Stimulated activated CD4-positive, alpha-beta T cell treated with anti-CD3 and anti-CD28 coated beads, Interleukin-1b, Interleukin-23, amount 100 ng/mL, for 48 hours (primary cell): ENCODE measurements at places on chromosomes 2 and 18.

GRCh38 chr2:131827481-131828163 lies 299.9 kb downstream of the CCDC74A start:
- no peak for DNase-seq

DNA sequence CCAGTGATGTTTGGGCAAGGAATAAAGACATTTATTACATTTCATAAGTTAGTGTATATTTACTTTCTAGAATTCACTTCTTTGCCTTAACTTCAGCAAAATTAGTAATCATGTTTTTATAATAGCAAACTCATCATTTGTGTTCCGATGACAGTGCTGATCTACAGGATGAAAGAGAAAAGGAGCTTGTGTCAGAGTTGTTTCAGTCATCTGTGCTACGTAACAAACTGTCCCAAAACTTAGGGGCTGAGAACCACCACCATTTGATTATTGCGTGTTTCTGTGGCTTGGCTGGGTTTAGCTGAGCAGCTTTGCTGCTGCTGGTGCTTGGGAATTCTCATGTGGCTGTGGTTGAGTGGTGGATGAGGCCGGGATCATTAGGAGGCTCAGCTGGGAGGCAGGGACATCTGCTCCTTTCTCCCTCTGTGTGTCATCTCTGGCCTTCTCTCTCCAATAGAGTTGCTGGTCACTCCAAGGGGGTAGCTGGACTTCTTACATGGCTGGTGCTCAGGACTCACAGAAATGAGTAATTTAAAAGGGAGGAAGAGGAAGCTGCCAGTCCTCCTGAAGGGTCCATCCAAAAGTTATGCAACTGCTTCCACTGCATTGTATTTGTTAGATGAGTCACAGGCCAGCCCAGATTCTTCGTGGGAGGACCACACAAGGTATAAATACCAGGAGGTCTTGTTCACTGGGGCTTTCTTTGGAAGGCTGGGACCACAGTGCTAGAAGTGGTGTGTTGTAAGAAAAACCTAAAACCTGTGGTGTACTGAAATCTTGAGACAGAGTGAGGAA lies 43.4 kb upstream of the HAAO start:
- DNase-seq = no peak

DNA sequence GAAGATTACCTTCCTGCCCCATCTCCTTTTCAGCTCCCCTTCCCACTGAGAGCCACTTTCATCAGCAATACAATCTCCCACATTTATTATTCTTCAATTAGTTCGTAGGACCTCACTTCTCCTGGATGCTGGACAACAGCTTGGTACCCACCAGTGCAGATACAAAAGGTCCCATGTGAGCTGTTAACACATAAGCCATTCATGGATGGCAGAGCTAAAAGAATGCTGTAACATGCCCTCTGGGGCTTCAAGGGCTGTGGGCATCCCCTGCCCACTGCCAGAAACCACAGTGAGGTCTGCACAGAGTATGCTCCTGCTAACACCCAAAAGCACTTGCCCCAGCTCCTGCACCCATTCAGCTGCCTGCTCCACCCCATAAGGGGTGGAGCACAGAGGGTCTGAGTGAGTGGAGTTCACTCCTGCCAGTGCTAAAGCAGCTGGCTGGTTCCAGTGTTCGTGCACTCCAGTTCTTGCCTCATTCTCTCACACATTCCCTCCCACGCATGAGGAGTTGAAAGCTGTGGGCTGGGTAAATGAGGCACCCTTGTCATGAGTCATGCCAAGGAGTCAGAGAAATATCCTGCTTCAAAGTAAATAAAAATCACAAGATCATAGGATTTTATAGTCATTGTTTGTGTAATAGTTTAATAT lies 305.9 kb upstream of the TMEFF2 start:
- peak; percentile 51 for DNase-seq

DNA sequence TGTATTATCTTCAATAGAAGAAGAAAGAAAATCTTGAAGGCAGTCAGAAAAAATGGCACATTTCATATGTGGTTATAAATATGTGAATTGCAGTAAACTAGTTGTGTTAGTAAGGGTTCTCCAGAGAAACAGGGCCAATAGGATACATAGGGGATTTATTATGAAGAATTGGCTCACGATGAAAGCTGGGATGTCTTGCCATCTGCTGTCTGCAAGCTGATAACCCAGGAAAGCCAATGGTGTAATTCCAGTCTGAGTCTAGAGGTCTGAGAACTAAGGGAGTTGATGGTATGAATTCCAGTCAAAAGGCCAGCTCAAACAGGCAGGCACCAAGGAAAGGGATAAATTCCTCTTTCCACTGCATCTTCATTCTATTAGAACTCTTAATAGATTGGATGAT lies 362.4 kb downstream of the KCNJ3 start:
- no peak for DNase-seq

- DNase-seq = no peak
These were observed 496.6 kb downstream of the PTPRM start for GRCh38 chr18:8063733-8064132.

DNA sequence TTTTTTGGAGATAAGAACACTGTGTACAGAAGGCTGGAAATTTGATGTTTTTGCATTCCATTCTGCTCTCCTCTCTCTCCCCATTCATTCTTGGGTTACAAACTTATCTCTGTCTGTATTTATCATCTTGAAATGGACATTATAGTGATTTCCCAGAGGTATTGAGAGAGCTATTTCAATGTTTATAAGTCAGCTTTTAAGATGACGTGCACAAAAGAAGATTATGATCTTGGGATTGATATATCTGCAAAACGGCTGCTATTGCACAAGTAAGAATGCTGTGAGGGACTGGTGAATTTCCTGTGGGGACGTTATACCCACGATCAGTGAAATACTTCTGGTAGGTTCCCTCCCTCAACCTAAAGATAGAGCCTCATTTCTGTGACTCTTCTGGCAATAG lies 61.0 kb upstream of the DTNA start:
- no peak for DNase-seq

DNA sequence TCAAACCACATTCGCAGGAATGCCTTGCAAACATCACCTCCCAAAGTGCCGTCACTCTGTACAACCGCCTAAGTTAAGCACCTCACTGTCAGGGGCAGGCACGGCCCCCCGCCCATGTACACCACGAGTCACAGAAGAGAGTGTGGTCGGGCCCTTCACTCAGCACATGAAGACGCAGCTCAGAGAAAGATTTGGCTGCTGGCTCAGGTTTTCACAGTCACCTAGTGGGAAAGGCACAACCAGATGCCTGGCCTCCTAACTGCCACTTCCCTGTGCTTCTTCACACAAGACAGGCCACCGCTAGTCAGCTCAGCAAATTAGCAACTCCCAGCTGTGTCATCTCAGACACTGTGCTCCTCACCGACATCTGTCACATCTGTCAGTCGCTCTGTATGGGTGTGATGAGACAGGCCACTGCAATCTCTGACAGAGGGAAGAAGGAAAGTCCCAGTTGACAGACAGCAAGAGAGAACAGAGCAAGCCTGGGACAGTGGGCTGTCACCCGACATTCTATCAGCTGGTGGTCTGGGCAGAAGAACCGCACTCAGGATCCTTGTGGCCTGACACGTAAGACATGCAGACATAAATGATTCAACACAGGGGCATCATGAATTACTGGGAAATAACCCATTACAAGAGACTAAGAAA lies 60.8 kb downstream of the CRACDL start:
- DNase-seq = no peak

DNA sequence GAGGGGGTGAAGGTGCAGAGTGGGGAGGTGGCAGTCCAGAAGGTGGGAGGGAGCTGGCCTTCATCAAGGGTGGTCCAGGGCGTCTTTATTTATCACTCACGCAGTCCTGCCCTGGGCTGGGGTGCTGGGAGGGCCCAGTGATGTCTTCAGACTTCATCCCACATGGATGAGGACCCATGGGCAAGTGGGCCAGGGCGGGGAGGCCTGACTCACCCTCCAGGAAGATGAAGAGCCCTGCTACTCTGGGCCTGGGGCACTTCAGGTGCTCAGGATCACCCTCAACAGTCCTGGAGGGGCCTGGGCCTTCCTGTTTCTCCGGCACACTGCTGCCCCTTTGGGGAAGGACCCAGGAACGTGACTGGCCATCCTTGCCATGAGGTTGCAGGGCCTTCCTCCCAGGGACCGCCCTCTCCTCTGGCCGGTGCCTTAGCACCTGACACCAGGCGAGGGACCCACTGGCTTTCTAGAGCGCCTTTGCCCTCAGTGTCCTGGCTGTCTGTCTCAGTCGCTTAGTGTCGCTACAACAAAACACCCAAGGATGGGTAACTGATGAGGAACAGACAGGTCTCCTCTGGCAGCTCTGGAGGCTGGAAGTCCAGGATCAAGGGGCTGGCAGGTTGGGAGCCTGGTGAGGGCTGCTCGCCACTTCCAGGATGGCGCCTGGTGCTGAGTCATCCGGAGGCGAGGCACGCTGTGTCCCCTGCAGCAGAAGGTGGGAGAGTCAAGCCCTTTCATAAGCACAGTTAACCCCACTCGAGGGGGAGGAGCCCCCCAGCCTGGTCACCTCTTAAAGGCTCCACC lies 57.8 kb upstream of the HS6ST1 start:
- no peak for DNase-seq

DNA sequence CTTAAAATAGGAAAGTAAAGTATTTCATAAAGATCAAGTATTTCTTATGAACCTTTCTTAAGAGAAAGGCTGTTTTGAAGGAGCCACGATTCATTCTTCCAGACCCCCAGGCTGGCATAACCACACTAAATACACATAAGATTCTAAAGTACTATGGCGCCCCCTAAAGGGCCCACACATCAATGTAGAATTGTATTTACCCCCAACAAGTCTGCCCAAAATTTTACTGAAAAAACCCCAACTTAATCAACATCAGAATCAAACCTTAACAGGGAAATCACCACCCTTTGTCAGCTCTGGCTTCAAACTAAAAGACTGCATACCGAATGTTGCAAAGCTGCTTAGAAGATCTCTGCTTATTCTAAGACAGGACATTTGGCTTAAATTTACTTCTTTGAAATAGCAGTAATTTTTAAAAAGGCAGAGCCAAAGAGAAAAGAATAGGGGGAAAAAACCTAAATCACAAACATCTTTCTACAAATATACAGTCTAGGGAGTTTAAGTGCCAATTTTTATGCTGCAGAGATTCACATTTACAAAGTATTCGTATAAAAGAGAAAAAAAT lies 20.4 kb upstream of the BCL2 start:
- peak; percentile 25 for DNase-seq

DNA sequence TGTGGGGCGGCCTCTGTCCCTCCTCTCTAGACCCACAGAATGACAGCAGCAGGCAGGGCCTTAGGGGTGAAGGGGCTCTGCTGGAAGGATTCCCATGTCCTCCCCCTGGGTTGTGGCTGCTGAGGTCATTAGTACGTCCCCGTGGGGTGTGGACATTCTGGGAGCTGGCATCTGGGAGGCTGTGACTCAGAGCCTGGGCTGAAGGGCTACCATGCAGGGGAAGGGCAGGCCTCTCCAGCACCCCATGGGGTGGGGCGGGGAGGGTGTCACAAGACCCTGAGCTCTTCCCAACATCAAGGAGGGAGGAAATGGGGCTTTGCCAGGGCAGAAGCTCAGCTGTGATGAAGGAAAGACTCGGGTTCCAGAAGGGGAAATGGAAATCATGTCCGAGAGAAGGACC lies 105.8 kb upstream of the SMAD2 start:
- no peak for DNase-seq

DNA sequence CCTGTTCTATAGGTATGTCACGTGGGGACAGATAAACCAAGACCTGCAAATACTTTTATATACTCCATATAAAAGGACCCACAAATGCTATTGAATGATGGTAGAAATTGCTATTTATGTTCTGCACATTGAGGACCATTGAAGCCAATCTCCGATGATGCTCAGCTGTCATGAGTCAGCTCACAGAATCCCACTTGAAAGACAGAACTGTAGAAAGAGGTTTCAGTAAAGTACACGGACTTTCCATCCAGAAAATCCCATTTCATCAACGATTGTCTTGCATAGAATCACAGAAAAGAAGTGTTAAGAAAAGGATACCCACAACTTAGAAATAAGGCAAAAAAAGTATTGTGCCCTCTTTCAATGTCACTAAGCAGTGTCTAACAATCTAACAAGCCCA lies 169.0 kb upstream of the COPS8 start:
- DNase-seq = no peak

DNA sequence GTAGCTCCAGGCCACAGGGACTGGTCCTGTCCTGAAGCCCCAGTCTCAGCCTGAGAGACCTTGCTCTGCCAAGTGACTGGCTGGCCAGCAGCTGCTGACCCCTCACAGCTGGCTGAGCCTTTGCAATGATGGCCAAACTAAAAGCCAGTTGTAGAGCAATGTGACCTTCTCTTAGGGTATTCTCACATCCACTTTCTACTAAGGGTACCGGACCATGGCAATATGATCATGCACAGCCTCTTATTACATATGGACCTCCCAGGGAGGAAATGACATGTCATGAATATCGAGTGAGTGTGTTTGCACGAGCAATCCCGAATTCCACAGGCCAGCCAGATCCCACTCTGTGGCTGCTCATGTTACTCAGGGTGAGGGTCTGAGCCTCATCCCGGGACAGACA lies 213.9 kb downstream of the VAPA start:
- DNase-seq = no peak

DNA sequence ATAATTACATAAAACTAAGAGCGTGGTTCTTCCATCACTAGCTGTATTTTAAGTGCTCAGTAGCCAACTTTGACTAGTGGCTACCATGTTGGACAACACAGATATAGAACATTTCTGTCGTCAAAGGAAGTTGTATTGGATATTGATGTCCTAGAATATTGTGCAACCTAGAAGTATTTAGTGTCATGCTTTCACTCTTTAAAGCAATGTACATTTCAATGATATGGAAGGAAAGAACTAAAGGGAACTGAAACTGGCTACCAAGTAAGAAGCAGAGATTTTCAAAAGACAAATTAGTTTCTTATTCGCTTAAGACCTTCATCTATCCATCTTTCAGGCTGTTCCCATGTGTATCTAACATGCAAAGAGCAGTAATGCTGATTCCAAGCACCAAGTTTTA lies 85.4 kb upstream of the EML6 start:
- DNase-seq = no peak

DNA sequence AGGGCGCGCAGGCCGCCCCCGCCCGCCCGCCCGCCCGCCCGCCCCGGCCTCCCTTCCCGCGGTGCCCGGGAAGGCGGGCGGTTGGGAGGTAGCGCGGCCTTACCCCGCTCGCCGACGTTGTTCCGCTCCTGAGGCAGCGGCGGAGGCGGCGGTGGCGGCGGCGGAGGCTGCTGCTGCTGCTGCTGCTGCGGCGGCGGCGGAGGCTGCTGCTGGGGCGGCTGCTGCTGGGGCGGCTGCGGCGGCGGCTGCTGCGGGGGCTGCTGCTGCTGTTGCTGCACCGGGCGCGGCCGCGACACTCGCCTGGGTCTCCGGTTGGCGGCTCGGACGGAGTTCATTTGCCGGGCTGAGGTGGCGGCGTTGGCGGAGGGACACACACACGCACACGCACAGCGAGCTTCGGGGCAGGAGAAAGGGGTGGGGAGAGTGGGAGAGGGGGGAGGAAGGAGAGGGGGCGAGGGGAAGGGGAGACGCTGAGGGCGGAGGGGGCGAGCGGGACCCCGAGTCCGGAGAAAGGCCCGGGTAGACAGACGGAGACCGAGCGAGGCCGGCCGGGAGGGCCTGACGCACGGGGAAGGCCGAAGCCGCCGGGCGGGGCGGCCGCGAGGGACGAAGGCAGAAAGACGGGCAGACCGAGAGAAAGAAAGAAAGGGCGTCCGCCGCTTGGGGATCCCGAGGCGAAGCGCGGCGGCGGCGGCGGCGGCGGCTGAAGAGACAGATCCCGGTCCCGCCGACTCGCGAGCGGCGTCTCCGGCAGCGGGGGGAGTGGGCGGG lies 727 bp downstream of the FBXO11 start:
- DNase-seq = peak; percentile 56
